Stimulated activated CD4-positive, alpha-beta T cell treated with anti-CD3 and anti-CD28 coated beads, Interleukin-4, amount 100 ng/mL, for 48 hours (primary cell): ENCODE measurements at places on chromosomes 12 and 14.

DNA sequence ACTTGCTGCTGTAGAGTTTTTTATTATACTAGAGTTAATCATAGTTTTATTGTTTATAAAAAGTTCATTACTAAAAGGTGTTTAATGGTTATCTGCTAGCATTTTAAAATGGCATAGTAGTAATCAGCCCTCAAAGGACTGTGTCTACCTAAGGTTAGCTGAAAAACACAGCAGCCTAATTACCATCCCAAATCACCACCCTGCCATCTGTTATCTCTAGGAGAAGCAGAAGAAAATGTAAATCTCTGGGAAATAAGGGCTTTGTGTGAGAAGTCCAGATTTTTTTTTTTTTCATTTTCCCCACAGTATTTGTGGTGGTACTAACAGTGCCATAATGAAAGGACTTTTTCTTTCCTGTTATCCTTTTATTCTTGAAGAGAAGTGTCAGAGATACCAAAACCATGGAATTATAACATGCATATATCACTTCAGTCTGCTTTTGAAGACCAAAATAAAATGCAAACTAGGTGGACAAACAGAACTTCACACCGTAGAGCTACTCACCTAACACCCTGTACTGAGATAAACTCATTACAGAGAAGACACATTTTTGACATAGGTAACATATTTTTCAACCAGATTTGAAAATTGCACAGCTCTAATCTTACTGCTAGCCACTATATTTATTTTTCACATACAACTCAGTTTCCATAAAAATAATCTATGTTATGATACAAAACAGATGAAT is 876.2 kb downstream of the C12orf50 start:
- no peak for DNase-seq

GRCh38 chr12:11836282-11837151 is 187.0 kb downstream of the ETV6 start:
- DNase-seq: peak; percentile 71

- DNase-seq: no peak
These were observed 224.8 kb downstream of the ASCL1 start for GRCh38 chr12:103182299-103182698.

DNA sequence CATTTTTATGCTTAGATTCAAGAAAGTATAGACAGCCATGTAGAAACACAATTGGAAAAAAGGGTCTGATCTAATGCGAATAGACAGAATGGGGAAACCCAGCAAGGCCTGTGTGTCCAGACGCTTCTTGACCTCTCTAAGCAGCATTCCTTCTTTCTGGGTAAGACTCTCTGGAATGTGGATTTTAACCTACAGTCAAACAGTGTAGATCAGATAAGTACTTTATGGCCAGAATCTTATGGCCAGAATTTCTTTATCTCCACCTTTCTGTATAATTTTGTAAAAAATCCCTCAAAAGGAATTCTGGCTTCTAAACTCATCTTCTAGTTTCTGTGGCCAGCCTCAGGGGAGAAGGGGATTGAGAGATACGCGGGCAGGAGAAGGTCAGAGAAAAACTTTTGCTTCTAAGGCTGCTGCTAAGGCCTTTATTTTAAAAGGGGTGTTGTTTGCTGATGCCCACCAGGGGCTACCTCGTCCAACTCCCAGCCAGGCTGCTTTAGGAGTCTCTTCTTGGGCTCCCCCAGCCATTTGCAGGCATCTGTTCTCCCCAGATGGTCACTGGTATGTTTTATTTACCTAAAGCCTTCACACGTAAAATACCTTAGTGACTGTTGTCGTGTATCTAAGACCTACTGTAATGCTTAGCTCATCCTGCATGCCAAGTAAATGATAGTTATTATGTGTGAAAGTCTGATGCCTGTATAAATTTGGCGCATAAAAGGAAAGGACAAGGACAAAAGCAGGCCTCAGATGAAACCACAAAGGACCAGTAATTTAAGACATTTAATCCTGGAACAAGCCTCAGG is 68.4 kb downstream of the ANO6 start:
- no peak for DNase-seq

GRCh38 chr14:80315681-80316080 is 104.4 kb upstream of the DIO2 start:
- DNase-seq: no peak

- no peak for DNase-seq
These were observed 37.0 kb upstream of the PNMA1 start for GRCh38 chr14:73751157-73751691.

GRCh38 chr12:52147367-52147963 is 44.3 kb downstream of the KRT80 start:
- DNase-seq: no peak

- no peak for DNase-seq
These were observed 29.6 kb downstream of the IFNG start for GRCh38 chr12:68129979-68130378.

- DNase-seq: no peak
These were observed 4.9 kb downstream of the CFAP73 start for GRCh38 chr12:113154351-113154973.

DNA sequence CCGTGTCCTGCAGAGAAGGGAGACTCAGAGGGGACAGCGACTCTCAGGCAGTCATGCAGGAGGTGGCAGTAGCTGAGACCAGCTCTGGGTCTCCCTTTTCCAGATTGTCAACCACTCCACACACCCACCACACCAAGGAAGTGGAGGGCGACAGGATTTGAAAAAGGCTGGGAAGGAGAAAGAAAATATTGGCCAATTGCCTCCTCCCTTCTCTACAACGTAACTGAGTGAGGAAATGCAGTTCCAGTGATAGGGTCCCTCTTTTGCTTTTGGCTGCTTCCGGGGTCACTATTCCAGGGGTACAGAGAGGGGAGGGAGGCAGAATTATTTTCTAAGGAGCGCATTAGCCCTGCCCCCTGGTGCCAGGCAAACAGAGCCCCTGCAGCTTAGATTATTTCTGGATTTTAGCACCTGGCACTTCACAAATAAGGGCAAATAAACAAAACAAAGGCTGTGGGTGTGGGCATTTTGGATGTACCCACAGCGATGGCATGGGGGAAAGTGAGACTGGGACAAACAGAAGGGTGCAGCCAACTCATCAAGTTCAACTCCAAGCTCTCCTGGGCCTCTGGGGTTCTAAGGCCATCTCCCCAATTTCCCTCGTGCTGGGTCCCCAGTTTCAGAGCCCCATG is 20.4 kb downstream of the ASB2 start:
- DNase-seq: no peak

DNA sequence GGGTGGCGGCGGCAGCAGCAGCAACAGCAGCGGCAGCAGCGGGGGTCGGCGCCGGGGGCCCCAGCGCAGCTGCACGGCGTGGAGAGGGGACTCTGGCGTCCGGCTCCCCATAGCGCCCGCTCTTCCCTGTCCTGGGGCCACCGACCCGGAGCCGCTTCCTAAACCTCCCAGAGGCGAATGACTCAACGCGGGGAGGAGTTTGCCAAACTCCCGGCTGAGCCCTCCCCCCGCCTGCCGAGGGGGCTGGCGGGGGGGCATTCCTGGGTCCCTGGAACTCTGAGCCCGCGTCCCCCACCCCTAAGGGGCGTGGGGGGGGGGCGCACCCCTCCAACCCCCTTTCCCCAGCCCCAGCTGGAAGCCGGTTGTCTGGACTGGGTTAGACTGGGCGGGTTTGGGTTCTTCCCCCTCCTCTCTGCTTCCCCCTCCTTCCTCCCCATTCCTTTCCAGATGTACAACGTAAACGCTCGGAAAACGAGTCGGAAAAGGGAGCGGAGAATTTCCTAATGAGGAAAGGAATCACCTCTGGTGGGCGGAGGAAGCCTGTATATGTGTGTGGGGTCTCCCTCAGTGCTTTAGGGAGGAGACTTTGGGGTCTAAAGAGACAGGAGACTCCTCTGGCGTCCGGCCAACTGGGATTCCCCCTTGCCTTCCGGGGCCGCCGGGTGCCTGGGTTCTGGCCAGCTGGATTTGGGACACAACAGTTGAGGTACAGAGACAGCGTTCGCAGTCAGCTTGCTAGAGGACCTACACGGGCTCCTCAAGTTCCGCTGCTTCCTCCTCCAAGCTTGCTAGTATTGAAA is at the start of gene ITGA5:
Gene ITGA5, minus strand, starts transcription at position 179 of the 800 bp plus-strand sequence. Its CDS starts 68 bp downstream, at position 111.
- DNase-seq: no peak

- DNase-seq: no peak
These were observed 242.2 kb downstream of the SPTSSA start for GRCh38 chr14:34219661-34220377.

GRCh38 chr14:87271331-87271730 is 721.7 kb downstream of the GALC start:
- no peak for DNase-seq

DNA sequence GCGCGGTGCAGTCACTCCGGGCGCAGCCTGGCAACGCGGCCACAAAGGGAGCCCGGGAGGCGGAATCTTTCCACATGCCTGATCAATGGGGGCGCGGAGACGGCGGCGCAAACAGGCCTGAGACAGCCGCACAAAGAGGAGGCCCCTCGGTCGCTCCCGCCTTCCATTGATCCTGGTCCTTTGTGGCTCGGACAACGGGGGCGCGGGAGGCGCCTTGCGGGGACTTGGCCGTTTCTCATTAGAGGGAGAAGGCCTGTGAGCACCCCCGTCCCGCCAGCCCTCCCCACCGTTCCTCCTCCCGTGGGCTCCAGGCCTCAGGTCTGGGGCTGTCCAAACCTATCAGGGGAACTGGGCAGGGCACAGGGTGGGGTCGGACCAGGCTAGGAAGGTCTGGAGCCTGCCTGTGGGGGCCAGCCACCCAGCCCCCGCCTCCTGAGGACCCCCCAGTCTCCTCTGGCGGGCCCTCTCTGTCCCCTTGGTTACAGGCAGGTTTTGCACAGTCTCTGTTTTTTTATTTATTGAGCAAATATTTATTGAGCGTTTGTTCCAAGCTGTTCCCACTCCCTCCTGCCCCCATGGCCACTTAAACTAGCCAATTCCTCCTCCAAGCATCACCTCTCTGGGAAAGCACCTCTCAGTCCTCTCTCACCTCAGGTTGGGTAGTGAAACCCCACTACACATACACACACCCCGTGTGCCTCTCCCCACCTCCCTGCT is 29.0 kb upstream of the MSI1 start:
- DNase-seq: no peak
